ENCODE measurements at places on chromosomes 16 and 17. TPM values are rescaled to one million over a fixed set of nuclear protein-coding genes. Genes with fewer than 3 reads are reported as not detected.

CLEC18B gene
- total RNA-seq: not detected

GRAPL gene
- total RNA-seq: 4.0 TPM

- no peak for DNase-seq
- H3K27me3 ChIP-seq: peaks cover 6% of the 10 kb centered on the region
- peaks cover 29% of the 10 kb centered on the region for H3K4me1 ChIP-seq
- no peak overlapping the region for H3K27ac ChIP-seq
These were observed 3.4 kb upstream of the MT2A start for GRCh38 chr16:56604966-56605365.

MEIOB gene
- total RNA-seq: 0.21 TPM

- no peak overlapping the region for H3K4me3 ChIP-seq
- no peaks in the 10 kb centered on the region for H3K27me3 ChIP-seq
- H3K4me1 ChIP-seq: no peaks in the 10 kb centered on the region
- no peak overlapping the region for H3K27ac ChIP-seq
These were observed 312.9 kb downstream of the SNX29 start for GRCh38 chr16:12289175-12290063.

RUNDC3A gene
- total RNA-seq: not detected

All from activated CD4-positive, alpha-beta T cell treated with anti-CD3 and anti-CD28 coated beads for 36 hours (primary cell).